Progenitor cell of endocrine pancreas (in vitro differentiated cells): ENCODE measurements at places on chromosomes 3 and 15. TPM values are rescaled to one million over a fixed set of nuclear protein-coding genes. Genes with fewer than 3 reads are reported as not detected.

CPNE9 gene
- 0.47 and 0.69 TPM in 2 replicates for total RNA-seq

FSD2 gene
- not detected in 2 replicates for total RNA-seq

CLDN16 gene
- 0.31 TPM in 2 replicates for total RNA-seq

GPR87 gene
- total RNA-seq, result 0.18 TPM in 1 of 2 replicates, not detected in the other

KCNMB3 gene
- total RNA-seq, result 3.4 and 4.4 TPM in 2 replicates
